Stimulated activated CD4-positive, alpha-beta T cell treated with anti-CD3 and anti-CD28 coated beads, Interleukin-12 subunit alpha, Interleukin-12 subunit beta, amount 100 ng/mL, for 24 hours (primary cell): ENCODE measurements at places on chromosomes 13 and 19.

- DNase-seq: peak; percentile 55
Measured at GRCh38 chr19:11881151-11881800, 6.3 kb upstream of the ZNF69 start.

DNA sequence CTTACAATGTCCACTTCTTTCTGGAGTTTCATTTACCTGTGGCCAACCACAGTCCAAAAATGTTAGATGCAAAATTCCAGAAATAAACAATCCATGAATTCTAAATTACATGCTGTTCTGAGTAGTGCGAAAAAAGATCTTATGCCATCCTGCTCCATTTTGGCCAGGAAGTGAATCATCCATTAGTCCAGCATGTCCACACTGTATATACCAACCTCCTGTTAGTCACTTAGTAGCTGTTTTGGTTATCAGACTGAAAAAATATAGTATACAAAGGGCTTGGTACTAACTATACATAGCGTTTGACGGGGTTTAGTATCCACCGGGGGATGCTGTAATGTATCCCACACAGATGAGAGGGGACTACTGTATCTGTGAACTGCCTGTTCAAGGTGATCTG is 618.0 kb upstream of the ARGLU1 start:
- no peak for DNase-seq

DNA sequence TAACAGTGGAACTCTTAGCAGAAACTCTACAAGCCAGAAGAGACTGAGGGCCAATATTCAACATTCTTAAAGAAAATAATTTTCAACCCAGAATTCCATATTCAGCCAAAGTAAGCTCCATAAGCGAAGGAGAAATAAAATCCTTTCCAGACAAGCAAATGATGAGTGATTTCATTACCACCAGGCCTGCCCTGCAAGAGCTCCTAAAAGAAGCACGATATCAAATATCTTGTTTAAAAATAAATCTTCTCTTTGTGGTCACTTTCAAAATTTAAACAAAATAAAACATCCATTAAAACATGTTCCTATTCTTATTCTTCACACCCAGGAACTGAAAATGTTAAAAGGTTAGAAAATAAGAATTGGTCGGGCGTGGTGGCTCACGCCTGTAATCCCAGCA is 13.7 kb downstream of the MICU2 start:
- DNase-seq: no peak

DNA sequence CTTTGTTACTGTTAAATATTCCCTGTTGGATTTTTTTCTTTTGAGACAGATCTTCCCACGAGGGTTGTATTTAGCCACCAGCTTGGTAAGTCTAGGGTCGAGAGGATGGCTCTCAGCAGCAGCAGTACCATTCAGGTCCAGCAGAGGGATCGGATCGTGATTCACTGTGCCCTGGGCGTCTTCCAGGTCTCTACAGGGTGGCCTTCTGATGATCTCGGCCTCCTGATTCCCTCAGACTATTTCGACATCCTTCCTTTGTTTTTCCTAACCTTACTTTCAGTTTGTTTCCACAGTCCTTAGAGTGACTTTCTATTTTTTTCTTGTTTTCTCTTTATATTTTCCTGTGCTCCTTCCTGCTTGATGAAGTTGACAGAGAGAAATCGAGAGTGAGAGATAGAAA is 1436.9 kb downstream of the UQCRFS1 start:
- no peak for DNase-seq

GRCh38 chr13:29099781-29100406 is 279.8 kb downstream of the MTUS2 start:
- DNase-seq: no peak

GRCh38 chr13:100666124-100666523 is 8.5 kb downstream of the TMTC4 start:
- DNase-seq: no peak

DNA sequence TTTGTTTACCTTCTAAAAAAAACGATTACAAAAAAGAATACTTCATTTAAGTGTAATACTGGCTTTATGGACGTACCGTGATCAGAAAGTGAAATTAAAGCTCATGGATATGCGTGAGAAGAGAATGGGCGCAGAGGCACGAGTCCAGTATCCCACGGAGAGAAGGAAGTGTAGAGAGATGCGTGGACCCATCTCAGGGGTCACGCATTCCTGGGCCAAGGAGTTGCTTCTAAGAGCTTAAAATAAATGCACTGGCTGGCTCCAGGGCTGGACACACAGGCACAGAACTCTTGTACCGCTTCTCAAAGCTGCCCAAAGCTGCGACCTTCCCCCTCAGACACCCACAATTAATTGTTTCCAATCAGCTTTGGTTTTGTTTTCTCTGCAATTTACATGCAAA is 8.7 kb upstream of the SPC24 start:
- no peak for DNase-seq

- DNase-seq: no peak
Measured at GRCh38 chr13:50122455-50122854, 107.2 kb downstream of the KCNRG start.

GRCh38 chr13:43472339-43472738 is 314.4 kb downstream of the ENOX1 start:
- no peak for DNase-seq
